ENCODE measurements at places on chromosomes 12 and 14. TPM values are rescaled to one million over a fixed set of nuclear protein-coding genes. Genes with fewer than 3 reads are reported as not detected.

The TFCP2 gene
- 20.3 TPM for total RNA-seq

The SERPINA6 gene
- total RNA-seq: not detected

The METTL3 gene
- 45.3 TPM for total RNA-seq

The ZBTB42 gene
- total RNA-seq: 12.3 TPM

The NXPH4 gene
- total RNA-seq: not detected

The FSCB gene
- 0.30 TPM for total RNA-seq

The PPM1A gene
- total RNA-seq: 42.2 TPM

The SYNDIG1L gene
- total RNA-seq: not detected

The MYH6 gene
- total RNA-seq: 0.30 TPM

The GALNT6 gene
- total RNA-seq: 3.3 TPM

The MYF5 gene
- total RNA-seq: not detected

The BCL11B gene
- 0.22 TPM for total RNA-seq
